ENCODE measurements at places on chromosomes 12 and 14.

- DNase-seq: no peak
Observed at GRCh38 chr12:106910202-106910601, 45.5 kb upstream of the TMEM263 start.

- no peak for DNase-seq
Observed at GRCh38 chr14:70631948-70632347, 9.8 kb upstream of the TTC9 start.

DNA sequence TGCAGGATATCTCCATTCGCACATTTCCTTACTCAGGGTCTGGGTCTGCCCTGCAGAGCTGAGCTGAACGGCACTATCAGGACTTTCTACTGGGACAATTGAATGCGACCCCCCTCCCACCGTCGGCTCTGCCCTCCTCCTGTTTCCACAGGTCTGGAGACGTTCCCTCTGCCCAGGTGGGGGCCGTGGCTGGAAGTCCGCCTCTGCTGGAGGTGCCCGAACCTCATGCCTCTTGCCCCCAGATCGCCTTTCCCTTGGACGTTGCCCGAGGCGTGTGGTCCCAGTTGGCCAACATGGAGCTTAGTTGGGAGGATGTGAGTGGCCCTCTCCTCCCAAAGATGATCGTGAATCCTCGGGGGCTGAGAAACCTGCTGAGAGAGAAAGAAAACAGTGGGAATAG is 21.2 kb upstream of the KLC1 start:
- no peak for DNase-seq

- DNase-seq: no peak
Observed at GRCh38 chr14:93953739-93954515, 22.4 kb downstream of the ASB2 start.

GRCh38 chr12:130366159-130366558 is 28.5 kb downstream of the PIWIL1 start:
- no peak for DNase-seq

DNA sequence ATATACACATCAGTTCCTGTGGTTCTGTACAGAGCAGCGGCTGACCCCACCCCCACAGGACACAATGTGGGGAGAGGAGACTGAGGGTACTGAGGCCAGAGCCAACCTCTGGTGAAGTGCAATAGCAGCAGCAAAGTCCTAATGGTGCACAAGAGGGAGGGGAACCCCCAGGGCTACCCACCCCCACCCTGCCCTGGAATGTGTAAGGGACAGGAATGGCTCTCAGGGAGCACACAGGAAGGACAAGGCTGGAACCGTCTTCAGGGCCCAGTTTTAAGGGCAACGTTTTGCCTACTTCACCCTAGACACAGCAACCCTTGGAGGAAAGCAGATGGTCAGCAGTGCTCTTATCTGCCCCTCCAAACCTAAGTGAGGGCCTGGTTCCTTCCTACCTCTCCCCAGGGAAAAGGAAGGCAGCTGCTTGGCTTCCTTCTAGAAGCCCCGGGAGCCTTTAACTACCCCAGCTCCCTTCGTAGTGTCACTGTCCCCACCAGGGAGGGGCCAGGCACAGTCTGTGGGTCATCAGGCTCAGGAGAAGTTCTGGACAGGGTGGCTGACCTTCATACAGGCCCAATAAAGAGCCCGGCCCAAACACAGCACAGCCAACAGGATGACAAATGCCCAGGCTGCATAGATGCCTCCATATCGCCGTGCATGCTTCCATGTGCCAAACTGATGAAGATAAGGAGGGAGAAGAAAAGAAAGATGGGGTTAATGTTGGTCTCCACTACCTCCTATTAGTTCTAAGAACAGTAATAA is 3.0 kb downstream of the PIP4P1 start:
- DNase-seq: no peak

- DNase-seq: no peak
Observed at GRCh38 chr14:34374998-34375740, 86.9 kb downstream of the SPTSSA start.

DNA sequence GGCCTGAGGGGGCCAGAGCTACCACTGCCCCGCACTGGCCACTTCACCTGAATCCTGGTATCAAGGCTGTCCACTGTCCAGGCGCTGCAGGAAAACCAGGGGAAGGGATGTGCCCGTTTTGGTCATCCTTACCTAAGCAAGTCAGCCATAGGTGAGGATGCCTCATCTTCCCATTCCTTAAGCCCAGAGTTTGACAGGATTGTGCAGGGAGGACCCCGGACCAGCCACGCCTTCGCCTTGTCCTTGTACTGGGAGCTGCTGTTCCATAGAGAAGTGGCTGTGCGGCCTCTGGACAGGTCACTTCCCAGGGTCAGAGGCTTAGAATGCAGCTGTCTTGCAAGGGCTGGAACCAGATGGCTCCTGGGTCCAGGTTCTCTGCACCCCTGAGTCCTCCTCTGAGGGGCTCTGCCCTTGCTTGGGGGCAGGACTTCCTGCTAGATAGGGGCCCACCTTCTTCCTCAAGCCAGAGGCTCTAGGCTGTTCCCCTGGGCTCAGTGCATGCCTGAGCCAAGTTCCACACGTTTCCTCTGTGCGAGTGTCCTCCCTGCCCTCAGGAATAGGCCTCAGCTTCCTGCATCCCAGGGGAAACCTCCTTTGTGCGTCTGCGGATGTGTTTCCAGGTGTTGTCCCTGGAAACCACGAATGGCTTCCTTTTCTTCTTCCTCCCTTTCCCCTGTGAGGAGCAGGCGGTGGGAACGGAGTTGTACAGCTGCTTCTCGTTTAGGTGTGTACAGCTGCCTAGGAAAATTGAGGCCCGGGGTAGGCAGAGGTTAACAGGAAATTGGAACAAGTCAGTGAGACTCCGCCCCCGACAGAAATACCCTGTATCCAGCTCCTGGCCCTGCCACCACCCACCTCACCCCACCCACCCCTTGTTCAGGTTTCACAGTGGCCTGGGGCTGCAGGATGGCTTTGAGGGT is 54.3 kb upstream of the RIN3 start:
- peak; percentile 42 for DNase-seq

- no peak for DNase-seq
Observed at GRCh38 chr12:23049180-23049579, 424.2 kb downstream of the ETNK1 start.

DNA sequence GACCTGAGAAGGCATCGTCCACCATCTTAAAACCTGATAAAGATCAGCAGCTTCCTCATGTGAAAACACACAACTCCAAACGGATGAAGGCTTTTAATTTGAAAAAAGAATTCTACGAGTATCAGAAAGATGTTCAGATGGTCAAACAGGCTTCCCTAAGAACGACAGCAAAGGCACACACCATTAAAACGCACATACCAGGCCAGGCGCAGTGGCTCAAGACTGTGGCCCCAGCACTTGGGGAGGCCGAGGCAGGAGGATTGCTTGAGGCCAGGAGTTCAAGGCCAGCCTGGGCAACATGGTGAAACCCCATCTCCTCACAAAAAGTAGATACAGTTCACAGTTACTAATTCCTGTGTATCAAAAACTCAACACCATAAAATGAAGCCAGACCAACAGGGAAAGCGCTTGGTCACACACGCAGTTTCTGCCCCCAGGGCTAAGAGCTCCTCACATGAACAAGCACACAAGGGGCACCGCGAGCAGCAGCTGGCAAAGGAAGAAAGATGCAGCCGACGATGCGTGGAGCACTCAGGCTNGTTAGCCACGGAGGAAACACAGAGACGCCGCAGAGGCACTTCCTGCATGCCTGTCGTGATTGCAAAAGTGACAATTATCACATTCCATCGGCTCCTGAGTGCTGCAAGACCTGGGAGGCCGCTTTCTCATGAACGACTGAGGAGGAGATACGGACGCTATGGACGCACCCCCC is 78.0 kb downstream of the NOC4L start:
- no peak for DNase-seq

- DNase-seq: no peak
Observed at GRCh38 chr12:130847112-130847511, 8.1 kb upstream of the STX2 start.

- peak; percentile 38 for DNase-seq
Observed at GRCh38 chr14:105411017-105411941, 8.3 kb upstream of the MTA1 start.

- DNase-seq: no peak
Observed at GRCh38 chr12:52335598-52336262, 14.5 kb upstream of the KRT83 start.
